Mammary epithelial cell (primary cell): ENCODE measurements at places on chromosomes 7 and 10. TPM values are rescaled to one million over a fixed set of nuclear protein-coding genes. Genes with fewer than 3 reads are reported as not detected.

Gene PAX4
- total RNA-seq = not detected

Gene LIPM
- total RNA-seq = not detected in 2 replicates

Gene ZPBP
- total RNA-seq = 0.17 TPM

Gene STK31
- not detected in 2 replicates for total RNA-seq

Gene SPOCK2
- 0.49 and 0.86 TPM in 2 replicates for total RNA-seq

Gene PRR15
- total RNA-seq = 3.2 and 4.5 TPM in 2 replicates

Gene ARMS2
- total RNA-seq = 0.17 TPM

Gene HGF
- total RNA-seq = not detected in 2 replicates
